ENCODE measurements at places on chromosomes 16 and 17.

GRCh38 chr16:27747946-27748345 is 198.0 kb downstream of the KATNIP start:
- no peak for DNase-seq

DNA sequence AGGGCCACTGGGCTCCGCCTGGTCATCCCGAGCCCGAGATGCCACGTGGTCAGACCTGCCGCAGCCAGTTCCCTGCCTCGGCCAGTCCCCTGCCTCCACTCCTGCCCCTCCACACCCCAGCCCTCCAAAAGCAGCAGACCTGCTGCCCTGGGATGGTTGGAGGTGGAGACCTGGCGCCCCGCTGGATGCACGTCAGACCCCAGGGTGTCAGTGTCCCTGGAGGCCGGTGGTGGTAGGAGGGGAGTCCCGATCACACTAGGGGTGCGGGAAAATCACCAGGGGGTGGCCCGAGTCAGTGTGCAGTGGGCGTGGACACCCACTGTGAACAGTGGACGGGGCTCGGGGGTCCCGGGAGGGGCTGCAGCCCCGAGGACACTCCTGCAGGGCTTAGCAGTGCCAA is 26.9 kb downstream of the TPSG1 start:
- DNase-seq: no peak

- DNase-seq: no peak
These were observed 20.3 kb downstream of the OSBPL7 start for GRCh38 chr17:47801176-47801765.

DNA sequence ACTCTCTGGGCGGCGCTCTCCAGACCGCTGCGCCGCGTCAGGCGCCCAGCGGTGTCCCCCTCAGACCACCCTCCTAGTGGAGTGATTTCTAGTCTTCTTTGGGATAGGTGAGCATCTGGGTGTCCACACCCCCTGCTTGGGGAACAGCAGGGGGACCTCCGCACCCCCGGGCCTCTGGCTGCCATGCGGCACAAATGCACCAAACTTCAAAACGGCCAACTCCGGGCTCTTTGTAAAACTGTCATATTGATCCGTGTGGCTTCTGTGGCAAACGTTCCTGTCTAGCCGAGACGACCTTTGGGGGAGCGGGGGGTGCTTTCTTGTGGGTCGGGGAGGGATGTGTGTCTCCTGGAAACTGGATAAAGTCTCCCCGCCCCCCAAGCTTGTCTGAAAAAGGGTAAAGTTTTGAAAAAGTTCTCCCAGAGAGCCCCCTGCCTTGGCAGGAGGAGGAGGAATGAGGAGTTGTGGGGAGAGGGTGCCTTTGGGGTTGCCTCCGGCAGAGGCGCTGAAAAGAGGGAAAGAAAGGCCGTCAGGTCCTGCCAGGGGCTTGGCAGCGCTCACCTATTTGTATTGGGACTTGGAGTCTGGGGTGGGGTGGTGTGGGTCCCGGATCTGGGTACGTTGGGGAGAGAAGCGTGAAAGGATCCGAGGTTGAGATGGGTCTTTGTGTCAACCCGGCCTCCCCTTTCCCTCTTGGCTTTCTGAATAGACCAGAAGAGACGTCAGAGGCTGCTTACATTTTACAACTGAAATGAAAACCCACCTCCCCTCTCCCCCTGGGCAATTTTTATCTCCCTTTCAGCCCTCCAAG is 2.2 kb upstream of the CHD3 start:
- DNase-seq: peak; percentile 61

GRCh38 chr16:51439271-51439670 is 288.2 kb upstream of the SALL1 start:
- no peak for DNase-seq

DNA sequence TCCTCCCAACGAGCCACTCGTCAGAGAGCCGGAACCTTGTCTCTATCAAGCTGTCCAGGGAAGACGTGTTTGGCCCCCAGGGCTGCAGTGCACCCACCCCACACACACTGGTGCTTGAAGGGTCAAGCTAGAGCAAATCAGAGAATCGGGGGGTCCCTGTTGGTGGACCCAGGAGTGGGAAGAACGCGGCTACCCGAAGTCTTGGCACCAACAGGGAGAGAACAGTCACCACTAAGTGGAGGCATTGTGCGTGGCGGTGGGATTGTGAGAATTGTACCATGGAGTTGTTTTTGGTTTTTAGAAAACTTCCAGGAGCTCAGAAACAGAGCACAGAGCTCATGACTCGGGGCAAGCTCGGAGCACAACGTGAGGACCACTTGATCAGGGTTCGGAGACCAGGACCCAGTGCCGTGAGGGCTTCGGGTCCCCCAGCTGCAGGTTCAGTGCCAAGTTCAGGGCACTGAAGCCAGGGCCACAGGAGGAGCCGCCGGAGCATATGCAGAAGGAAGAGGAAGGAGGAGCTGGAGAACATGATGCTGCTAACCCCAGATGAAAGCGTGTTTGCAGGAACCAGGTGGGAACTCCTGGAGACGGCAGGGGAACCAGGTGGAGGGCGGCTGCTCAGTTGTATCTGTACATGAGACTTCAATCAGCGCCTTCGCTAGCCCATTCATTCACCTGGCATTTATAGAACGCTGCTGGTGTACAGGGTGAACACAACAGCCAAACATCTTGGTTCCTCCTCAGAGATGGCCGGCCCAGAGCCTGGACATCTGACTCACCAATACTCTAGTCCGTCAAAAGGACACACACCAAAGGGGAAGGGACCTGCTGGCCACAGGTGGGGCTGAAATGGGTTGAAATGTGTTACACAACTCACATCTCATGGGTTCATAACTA is 42.8 kb downstream of the METRNL start:
- DNase-seq: no peak

GRCh38 chr17:62076864-62077788 is 12.0 kb upstream of the MED13 start:
- no peak for DNase-seq

DNA sequence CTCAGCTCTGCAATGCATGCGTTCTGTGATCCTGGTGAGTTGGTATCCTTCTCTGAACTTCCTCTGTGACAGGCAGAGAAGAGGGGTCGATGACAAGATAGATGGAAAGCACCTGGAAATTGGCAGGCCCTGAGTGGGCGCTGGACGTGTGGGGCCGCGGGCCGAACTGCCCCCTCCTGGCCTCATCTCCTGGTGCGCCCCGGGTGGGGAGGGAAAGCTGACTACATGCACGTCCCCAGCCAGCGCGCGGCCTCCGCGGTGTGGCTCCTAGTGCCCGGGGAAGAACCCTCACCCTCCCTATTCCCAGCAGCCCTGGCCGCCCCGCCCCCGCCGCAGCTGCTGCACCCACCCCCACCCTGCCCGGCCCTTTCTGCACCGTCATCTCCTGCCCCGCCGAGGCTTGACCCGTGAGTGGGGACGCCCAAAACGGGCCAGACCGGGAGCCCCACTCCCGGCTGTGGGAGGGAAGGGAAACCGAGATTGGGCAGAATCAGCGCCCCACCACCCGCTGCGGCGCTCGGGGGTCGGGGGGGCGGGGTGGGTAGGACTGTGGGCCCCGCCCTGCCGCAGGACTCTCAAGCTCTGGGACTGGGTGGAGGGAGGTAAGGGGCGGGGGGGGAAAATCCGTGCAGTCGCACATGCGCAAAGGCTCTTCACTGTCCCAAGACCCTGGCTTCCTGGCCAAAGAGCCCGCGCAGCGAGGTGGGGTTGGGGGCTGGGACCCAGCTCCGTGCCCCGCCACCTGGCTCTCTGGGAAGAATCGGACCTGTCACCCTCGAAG is at the start of gene NOL3:
TSS of gene NOL3 (plus strand) at position 371 of the 781 bp plus-strand sequence.
- peak; percentile 30 for DNase-seq

DNA sequence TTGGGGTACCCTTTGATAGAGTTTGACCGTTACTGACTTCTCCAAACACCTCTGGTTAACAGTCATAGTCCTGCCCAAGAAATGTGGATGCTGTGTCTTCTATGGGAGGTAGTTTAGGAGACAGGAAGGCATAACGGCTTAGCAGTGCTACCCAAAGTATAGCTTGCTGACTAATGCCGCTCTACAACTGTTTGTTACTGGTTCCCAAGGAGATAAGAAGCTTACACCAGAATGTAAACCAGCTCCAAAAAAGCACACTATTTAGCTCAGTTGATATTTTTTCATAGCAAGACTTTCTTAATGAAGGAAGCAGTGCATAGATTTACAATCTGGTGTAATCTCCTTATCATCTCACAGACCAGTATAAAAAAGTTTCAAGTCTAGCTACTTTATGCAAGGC is 95.7 kb downstream of the HS3ST3B1 start:
- DNase-seq: no peak

DNA sequence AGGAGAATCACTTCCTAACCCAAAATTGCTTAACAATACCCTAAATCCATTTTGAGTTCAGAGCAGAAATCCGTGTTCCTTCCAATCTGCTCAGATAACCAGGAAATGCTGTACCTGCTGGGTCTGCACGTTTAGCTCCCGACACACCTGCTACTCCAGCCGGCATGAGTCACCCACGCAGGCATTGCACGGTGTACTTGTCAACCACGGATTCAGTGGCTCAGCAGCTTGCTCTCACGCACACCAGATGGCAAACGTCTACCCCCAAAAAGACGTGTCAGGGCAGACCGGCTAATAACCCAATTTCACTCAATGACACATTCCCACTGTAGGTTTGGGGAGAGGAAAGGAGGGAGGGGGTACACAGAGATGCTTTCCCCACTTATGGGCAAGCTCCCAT is 468.1 kb downstream of the SOX9 start:
- peak; percentile 32 for DNase-seq

DNA sequence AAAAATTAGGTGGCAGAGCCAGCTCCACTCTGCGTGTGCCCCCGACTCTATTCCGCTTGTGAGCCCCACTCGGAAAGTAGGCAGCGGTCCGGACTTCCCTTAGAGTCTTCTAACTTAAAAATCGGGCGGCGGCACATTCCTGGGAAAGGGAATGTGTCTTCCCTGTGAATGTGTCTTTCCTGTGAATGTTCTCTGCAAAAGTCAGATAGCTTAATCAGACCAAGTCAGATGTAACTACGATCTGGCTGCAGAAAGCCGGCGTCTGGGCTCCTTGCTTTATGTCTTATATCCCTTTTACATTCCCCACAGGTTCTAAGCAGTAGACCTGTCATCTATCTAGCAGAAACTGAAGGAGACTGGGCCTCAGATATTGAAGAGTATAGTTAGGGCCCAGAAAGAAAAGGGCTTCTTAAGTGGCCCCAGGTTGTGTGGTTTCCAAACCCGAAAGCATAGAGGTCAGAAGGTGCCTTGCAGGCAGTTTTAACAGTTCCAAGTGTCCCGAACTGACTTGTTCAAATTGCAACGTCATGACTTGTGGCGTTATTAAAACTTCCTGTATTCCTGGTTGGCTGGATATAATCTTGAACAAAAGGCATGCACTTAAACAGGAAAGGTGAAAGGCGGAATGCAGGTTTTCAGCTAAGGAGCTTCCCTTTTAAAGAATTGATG is 601 bp downstream of the PHKB start:
- DNase-seq: peak; percentile 11

- no peak for DNase-seq
These were observed 52.5 kb downstream of the TEKT5 start for GRCh38 chr16:10641953-10642949.

GRCh38 chr16:23131436-23131835 is 17.8 kb downstream of the USP31 start:
- DNase-seq: no peak

- no peak for DNase-seq
These were observed 1324.9 kb upstream of the CDH8 start for GRCh38 chr16:63361032-63361624.

- DNase-seq: no peak
These were observed 47.1 kb downstream of the RPTOR start for GRCh38 chr17:80591788-80592187.
